ENCODE measurements at places on chromosomes 2 and 18. TPM values are rescaled to one million over a fixed set of nuclear protein-coding genes. Genes with fewer than 3 reads are reported as not detected.

- DNase-seq: no peak
- H3K36me3 ChIP-seq: no peaks in the 10 kb centered on the region
- no peaks in the 10 kb centered on the region for H3K27me3 ChIP-seq
- H3K4me1 ChIP-seq: no peaks in the 10 kb centered on the region
- H3K27ac ChIP-seq: no peak overlapping the region
These were observed 9.6 kb upstream of the AQP4 start for GRCh38 chr18:26875040-26875654.

Gene C1QL2
- not detected for total RNA-seq

DNA sequence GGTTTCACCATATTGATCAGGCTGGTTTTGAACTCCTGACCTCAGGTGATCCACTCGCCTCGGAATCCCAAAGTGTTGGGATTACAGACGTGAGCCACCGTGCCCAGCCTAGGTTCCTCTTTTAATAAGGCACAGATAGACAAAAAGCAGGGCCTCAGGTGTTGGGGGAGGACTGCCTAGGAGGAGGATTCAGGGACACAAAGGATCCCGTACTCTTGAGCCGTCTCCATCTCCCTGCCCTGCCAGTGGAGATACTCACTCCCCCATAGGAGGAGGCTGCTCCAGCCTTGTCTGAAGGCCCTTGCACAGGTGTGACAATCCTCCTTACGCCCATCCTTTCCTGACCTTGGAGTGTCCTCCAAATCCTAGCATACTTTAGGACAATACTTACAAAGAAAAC is 32.0 kb upstream of the TFCP2L1 start:
- H3K27me3 ChIP-seq: peaks cover 4% of the 10 kb centered on the region
- no peak overlapping the region for H3K4me3 ChIP-seq
- no peak for DNase-seq
- no peaks in the 10 kb centered on the region for H3K4me1 ChIP-seq
- no peak overlapping the region for H3K27ac ChIP-seq
- no peaks in the 10 kb centered on the region for H3K36me3 ChIP-seq

Gene PKDCC
- not detected for total RNA-seq

Gene TWIST2
- total RNA-seq: not detected

DNA sequence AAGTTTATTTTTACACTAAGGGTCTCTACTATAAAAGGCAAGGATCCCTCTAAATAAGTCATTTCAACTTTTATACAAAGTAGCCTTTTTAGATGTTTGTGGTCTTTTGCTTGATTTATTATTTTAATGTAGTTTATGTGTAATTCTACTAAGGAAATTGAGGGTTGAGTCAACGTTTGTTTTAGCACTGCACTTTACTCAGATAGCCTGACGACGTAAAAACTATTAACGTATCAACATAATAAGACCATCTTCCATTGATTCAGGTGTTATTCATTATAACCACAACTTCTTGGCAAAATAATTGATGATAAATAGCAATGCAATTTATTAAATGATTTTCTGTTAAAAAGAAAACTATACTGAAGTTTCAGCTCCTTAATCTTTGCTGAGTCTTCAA is 1103.6 kb upstream of the ACVR2A start:
- H3K4me3 ChIP-seq: no peak overlapping the region
- no peaks in the 10 kb centered on the region for H3K27me3 ChIP-seq
- no peak overlapping the region for H3K27ac ChIP-seq

DNA sequence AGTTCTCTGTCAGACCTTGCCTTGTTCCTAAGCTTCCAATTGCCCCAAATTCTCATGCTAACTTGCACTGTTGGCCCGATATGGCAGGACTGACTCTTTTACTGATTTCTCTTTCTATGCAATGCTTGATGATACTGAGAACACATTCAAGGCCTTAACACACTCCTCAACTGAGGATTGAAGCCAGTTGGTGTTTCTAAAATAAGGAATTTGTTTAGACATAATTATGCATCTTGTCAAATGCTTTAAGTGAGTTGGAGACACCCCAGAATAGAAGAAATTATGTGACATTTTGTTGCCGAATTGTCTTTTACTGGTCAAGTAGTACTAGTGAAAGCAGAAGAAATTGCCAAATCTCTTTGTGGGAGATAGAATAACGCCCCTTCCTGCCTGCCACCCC is 60.0 kb upstream of the THSD7B start:
- no peak for DNase-seq
- H3K27me3 ChIP-seq: no peaks in the 10 kb centered on the region
- H3K36me3 ChIP-seq: no peaks in the 10 kb centered on the region

Gene GNLY
- 599 TPM for total RNA-seq

GRCh38 chr2:160062292-160063005 is at the start of gene PLA2R1:
PLA2R1 (minus strand) TSS chr2:160062615; CDS start chr2:160062403, 212 bp downstream.
- peaks cover 59% of the 10 kb centered on the region for H3K27me3 ChIP-seq
- H3K36me3 ChIP-seq: no peaks in the 10 kb centered on the region
- peak within 1 kb of the TSS; percentile 46 for H3K4me3 ChIP-seq
- no peak within 1 kb of the TSS for H3K27ac ChIP-seq
- no peak for DNase-seq
- H3K4me1 ChIP-seq: peaks cover 7% of the 10 kb centered on the region

- H3K27ac ChIP-seq: no peak overlapping the region
- H3K27me3 ChIP-seq: no peaks in the 10 kb centered on the region
- no peak overlapping the region for H3K4me3 ChIP-seq
These were observed 19.4 kb downstream of the SRSF7 start for GRCh38 chr2:38731684-38732221.
